ENCODE measurements at places on chromosomes 3 and 15.

DNA sequence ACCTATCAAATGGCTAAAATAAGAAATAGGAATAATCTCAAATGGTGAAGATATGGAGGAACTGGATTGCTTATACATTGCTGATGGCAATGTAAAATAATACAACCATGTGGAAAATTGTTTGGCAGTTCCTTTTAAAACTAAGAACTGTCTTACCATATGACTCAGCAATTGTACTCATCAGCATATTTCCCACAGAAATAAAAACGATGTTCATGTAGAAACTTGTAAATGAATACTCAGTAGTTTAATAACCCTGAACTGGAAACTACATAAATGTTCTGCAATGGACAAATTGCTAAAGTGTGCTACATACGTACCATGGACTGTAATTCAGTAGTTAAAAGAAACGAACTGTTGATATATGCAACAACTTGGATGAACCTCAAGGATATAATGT is 253.9 kb upstream of the RBMS3 start:
- DNase-seq = no peak

- DNase-seq = no peak
These were observed 38.4 kb downstream of the RFX7 start for GRCh38 chr15:56205061-56205876.

GRCh38 chr15:94478763-94479162 is 247.4 kb downstream of the MCTP2 start:
- DNase-seq = no peak

DNA sequence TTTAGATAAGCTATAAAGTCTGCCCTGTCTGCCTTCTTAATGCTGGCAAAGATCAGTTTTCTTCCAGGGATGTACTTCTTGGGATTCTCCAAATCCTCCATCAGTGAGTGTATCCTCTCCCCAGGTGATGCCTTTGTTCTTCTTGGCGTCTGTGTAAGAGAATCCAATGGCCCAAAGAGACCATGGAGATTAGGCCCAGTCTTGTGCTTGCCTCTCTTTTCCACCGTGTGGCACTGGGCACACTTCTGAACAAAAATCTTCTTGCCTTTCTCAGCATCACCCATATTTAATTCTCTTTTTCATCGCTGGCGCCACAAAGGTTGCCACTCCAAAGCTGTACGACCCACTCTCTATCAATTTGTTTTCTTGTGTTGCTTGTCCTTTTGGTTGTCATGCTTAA is 32.2 kb upstream of the TAMM41 start:
- DNase-seq = no peak

DNA sequence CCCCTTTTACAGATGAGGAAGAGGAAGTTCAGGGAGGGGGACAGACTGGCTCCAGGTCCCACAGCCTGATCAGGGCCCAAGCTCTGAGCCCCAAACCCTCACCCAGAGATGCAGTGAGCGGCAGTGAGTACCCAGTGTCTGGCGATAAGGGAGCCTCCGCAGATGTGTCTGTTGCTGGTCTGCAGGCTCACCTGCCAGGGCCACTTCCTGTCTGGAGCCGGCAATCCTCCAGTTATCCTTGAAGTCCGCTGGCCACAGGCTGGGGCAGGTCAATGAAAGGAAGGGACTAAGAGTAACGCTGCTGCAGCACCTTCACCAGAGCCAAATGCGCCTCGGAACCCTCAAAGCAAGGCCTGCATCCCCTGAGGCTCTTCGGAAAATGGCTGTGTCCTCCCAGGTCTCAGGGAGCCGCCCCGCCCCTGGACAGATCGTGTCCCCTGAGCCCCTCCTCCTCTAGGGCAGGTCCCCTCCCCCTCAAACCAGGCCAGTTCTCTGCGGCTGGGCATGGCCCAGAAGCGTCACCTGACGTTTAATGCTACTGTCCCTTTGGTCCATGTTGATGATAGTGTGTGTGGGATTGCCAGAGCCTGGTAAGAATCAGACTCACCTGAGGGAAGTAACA is 51.5 kb downstream of the MYL3 start:
- DNase-seq = no peak

GRCh38 chr3:12911881-12912415 is 70.6 kb upstream of the RPL32 start:
- DNase-seq = no peak

- DNase-seq = no peak
These were observed 394.5 kb upstream of the CFAP20DC start for GRCh38 chr3:59444294-59444671.

DNA sequence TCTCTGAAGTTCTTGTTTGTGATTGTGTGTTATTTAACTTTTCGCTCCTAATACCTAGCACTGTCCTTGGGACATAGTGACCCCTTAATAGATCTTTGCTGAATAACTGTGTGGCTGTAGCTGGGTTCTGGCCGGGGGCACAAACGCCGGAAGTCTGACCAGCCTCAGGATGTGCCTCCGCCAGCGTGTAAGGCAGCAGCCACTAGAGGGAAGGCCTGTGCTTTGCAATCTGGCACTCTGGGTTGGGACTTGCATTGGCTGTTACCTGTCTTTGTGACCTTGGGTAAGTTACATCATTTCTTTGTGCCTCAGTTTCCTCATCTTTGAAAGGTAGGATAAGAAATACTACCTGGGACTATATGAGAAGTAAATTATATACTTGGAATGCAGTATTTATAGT is 158.7 kb downstream of the GHSR start:
- no peak for DNase-seq

DNA sequence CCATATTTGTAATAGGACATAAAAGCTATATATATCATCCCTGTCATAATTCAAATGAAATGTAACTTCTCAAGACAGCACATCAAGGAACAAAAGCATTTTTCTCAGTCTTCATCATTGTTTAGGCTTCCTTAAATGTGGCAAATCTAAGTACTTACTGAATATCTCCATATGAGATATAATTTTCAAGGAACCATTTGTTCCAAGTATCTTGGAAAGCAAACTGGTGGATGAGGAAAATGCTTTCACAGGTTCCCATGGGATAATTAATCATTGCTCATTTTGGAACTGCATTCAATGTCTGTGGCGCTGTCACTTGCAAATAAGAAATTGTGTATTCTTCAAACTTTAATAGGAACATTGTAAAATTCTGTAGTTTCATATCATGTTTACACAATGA is 52.6 kb upstream of the ZNF385D start:
- DNase-seq = no peak

Measured in esophagus squamous epithelium (tissue), 5 donors.